ENCODE measurements at places on chromosomes 16 and 17.

DNA sequence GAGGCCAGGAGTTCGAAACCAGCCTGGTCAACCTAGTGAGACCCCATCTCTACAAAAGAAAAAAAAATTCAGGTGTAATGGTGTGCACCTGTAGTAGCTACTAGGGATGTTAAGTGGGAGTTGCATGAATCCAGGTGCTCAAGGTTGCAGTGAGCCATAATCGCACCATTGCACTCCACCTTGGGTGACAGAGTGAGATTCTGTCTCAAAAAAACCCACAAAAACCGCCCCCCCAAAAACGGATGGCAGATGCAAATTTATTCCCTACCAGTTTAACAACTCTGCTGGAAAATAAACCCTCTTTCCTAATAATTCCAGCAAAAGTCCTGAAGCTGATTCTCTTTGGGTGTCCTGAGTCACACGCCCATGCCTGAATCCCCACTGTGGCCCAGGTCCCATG, 140.3 kb downstream of the PRKCB start:
- no peak for DNase-seq

GRCh38 chr17:73901661-73902415, 257.6 kb upstream of the SDK2 start:
- peak; percentile 21 for DNase-seq

DNA sequence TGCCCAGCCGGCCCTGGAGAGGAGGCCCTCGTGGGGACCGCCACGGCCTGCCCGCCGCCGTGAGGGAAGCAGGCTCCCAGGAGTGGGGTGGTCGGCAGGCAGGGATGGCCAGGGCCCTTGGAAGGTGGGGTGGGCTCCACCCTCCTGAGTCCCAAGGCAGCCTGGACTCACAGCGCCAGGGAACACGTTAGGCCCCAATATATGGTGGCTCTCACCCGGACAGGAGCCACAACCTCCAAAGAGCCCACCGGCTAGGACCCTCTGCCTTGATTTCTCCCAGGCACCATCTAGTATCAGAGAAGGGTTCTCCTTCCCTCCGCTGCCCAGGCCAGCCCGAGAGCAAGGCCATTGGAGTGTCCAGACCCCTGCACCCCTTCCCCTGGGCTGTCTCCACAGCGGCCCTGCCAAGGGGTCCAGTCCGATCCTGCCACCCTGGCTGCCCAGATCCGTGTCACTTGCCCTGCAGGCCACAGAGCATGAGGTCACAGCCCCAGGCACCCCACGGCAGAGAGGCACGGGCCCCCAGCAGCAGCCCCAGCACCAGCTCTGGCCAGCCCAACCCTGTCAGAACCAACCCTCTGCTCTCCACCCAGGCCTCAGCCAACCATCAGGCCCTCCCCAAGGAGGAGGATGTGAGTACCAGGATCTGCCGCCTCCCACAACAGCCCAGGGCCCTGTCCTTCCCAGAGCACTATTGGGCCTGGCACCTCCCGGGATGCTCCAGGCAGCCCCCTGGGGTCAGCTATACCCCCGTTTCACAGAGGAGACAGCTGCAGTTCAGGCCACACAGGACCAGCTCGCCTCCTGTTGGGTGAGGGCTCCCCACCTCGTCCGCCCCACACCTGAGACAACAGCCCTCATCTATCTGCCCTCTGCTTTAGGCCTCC, 1.1 kb upstream of the AXIN1 start:
- no peak for DNase-seq

- no peak for DNase-seq
Observed at GRCh38 chr17:8621585-8621984, 8.9 kb downstream of the MYH10 start.

DNA sequence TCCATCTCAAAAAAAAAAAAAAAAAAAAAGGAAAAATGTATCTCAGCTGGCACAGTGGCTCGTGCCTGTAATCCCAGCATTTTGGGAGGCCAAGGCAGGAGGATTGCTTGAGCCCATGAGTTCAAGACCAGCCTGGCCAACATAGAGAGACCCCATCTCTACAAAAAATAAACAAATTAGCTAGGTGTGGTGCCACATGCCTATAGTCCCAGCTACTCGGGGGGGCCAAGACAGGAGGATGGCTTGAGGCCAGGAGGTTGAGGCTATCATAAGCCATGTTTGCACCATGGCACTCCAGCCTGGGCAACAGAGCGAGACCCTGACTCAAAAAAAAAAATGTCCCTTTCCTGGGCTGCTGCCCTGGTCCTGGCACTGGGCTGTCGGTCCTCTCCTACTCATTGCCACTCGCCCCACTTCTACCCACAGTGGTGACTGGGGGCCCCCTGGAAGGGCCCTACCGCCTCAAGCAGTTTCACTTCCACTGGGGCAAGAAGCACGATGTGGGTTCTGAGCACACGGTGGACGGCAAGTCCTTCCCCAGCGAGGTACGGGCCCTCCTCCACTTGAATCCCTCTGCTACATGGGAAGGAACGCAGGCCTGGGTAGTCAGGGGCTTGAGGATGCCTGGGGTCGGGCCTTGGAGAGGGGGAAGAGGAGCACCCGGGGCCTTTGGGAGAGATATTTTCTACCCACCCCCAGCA, 6.1 kb downstream of the CA7 start:
- DNase-seq = no peak

DNA sequence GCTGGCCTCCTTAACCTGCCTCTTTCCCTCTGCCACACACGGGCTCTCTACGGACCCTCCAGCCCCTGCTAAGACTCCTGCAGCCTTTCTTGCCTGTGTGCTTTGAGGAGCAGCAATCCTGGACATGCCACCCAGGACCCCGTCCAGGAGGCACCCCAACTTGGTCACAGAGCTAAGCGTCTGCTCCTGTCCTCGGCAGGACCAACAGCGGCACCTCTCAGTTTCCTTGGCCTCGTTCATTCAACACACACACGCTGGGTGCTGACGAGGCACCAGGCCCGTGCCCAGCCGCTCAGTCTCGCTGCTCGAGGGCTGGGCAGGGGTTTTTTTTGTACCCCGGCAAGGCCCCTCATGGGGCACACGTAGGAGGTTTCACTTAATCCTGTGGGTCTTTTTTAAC, 15.2 kb downstream of the RPH3AL start:
- DNase-seq = no peak

DNA sequence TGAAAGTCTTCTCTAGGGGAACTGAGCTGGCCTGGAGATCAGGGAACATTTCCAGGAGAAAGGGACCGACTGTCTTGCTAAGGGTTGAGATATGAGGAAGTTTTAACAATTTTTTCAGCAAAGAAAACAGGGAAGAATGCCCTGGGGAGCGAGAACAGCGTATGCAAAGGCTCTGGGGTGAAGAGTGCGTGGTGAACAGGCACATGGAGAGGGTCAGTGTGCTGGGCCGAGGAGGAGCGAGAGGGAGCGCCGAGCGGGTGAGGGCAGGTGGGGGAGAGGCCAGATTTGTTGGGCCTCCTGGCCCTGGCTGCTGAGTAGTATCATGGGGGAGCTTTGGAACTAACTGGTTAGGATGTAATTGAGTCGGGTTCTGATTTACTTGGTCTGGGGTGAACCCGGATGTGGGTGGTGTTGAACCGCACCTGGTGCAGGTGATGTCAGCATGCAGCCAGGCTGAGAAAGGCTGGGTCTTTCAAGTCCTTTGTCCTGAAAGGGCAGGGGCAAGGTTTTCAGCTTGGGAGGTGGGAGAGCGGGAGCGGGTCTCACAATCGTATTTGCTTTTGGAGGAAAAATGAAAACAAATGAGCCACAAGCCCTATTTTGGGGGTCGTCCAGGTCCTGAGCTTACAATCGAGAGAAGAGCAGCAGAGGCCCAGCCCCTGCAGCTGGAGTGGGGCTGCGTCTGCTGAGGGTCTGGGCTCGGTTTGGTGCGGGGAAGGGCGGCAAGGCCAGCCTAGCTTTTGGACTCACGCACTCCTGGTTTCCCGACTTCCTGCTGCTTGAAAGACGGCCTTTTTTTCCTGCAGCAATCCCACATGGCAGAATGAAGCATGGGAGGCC, 11.1 kb upstream of the WFDC1 start:
- no peak for DNase-seq

DNA sequence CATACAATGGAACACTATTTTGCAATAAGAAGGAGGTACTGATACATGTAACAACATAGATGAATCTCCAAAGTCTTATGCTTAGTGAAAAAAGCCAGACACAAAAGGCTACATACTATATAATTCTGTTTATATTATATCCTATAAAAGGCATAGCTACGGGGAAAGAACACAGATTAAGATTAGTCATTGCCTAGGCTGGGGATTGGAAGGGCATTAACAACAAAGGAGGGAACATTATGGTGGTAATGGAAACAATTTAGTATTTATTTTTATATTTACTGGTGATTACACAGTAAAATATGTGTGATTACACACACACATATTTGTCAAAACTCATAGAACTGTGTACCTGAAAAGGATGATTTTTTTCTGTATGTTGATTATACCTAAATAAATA, 278.1 kb downstream of the ZFHX3 start:
- no peak for DNase-seq

- DNase-seq = no peak
Observed at GRCh38 chr17:37025238-37025637, 76.5 kb downstream of the AATF start.
